GM23248 (cell line): ENCODE measurements at places on chromosomes 6 and 20. TPM values are rescaled to one million over a fixed set of nuclear protein-coding genes. Genes with fewer than 3 reads are reported as not detected.

- H3K36me3 ChIP-seq: no peaks in the 10 kb centered on the region
- DNase-seq: no peak
- no peaks in the 10 kb centered on the region for H3K4me1 ChIP-seq
- H3K27me3 ChIP-seq: peaks cover 34% of the 10 kb centered on the region
These were observed 34.6 kb upstream of the ENTPD6 start for GRCh38 chr20:25160897-25161296.

- H3K4me1 ChIP-seq: no peaks in the 10 kb centered on the region
- H3K27me3 ChIP-seq: no peaks in the 10 kb centered on the region
- H3K36me3 ChIP-seq: no peaks in the 10 kb centered on the region
- no peak overlapping the region for H3K27ac ChIP-seq
- H3K4me3 ChIP-seq: no peak overlapping the region
- DNase-seq: no peak
These were observed 243.0 kb downstream of the TSHZ2 start for GRCh38 chr20:53215166-53215565.

GRCh38 chr20:59782986-59783640 lies 150.3 kb downstream of the SYCP2 start:
- H3K4me3 ChIP-seq: no peak overlapping the region
- peak; percentile 56 for DNase-seq
- no peaks in the 10 kb centered on the region for H3K36me3 ChIP-seq
- H3K27me3 ChIP-seq: no peaks in the 10 kb centered on the region

- H3K27me3 ChIP-seq: no peaks in the 10 kb centered on the region
- H3K4me3 ChIP-seq: no peak overlapping the region
- no peaks in the 10 kb centered on the region for H3K4me1 ChIP-seq
- H3K27ac ChIP-seq: no peak overlapping the region
- no peaks in the 10 kb centered on the region for H3K36me3 ChIP-seq
These were observed 48.8 kb upstream of the CDH22 start for GRCh38 chr20:46357030-46357514.

DNA sequence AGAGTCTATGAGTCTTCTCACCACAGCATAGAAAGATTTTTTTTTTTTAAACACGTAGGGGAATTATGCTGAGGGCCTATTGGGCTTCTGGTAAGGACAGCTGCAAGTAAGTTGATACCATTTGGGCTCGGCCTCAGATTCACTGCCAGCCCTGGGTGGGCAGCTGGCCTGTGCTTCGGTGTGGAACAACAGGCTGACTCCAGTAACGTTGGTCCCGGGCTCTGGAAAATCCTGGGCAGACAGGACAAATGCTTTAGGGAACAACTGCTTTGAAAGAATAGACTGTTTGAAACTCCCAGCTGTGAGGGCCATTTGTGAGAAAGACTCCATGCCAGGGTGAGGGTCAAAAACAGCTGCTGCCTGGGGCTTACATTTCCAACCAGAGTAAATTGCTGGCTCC lies 366.5 kb downstream of the QKI start:
- DNase-seq: no peak
- no peak overlapping the region for H3K4me3 ChIP-seq
- no peak overlapping the region for H3K27ac ChIP-seq
- no peaks in the 10 kb centered on the region for H3K27me3 ChIP-seq

VSTM2L gene
- 4.1 and 5.1 TPM in 2 replicates for polyA plus RNA-seq

SULF2 gene
- 1.1 and 2.0 TPM in 2 replicates for polyA plus RNA-seq

HLA-DRB5 gene
- polyA plus RNA-seq: 0.19 TPM in 1 of 2 replicates, not detected in the other
